ENCODE measurements at places on chromosomes 2 and 18.

GRCh38 chr2:12796657-12797056 lies 79.9 kb downstream of the TRIB2 start:
- DNase-seq, result peak; percentile 14

- DNase-seq, result no peak
Measured at GRCh38 chr2:214103276-214104001, 307.4 kb upstream of the VWC2L start.

DNA sequence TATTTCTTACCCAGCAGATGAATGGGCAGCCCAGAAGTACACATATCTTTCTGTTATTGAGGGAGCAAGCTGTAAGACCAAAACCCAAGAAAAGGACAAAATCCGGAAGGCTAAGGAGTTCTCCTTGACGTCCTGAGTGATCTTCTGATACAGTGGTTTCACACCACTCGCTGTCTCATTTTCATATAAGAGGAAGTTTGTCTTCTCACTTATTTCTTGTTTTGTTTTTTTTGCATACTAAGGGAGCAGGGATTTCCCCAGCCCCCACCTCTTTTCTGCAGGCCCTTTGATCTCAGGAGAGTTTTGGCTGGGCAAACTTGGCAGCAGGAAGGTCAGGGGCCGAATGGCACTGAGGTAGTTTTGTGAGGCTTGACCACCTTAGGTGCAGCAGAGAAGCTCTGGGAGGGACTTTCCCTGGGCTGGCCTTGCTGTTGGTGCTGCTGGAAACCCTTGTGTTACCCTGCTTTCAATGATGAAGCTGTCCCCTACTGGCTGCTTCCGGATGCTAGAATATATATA lies 13.3 kb downstream of the CHRNA1 start:
- no peak for DNase-seq

DNA sequence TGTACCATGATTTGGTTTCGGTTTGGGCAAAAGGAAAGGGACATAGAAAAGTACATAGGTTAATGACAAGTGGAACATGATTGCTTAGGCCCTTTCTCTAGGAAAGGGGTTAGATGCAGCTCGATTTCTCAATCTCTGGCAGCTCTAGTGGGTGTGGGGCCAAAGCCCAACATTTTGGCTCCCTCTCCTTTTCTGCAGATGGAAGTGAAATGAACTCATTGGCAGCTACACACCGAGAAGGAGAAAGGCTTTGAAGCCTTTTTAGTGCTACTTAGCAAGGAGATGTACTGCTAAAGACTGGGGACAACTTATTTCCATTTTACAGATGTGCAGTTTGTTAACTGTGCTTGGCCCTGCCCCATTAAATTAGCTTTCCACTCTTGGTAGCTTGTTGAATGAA lies 93.8 kb downstream of the LYPD6B start:
- no peak for DNase-seq

- no peak for DNase-seq
Measured at GRCh38 chr2:19675856-19676460, 225.8 kb downstream of the TTC32 start.

DNA sequence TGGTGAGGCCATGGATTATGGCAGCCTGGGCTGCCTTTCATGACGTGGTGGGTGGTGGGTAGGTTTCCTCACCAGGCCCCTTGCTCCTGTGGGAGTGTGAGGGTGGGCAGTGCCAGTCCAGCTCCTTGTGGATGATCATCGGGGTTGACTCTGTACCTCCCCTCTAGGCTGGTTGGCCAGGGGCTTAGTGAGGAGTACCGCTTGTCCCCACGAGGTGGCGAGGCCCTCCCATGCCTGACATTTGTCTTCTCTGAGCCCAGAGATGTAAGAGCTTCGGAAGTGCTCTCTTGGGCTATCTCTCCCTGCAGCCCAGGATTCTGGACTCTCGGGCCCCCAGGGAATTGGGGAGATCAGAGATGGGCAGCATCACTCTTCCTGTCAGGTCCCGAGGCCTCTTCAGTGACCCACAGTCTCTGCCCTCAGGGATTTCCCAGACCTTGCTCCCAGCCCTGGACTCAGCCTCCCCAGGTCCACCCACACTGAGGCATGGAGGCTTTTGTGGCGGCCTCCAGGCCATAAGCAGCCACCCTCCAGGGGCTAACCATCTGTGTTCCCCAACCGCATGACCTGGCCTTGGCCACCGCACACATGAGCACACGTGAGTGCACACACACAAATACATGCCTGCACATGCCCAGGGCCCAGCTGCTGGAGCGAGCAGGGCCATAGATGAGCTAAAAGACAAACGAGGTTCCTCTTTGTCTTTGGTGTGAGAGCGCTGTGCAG lies 6.5 kb downstream of the SPR start:
- no peak for DNase-seq

DNA sequence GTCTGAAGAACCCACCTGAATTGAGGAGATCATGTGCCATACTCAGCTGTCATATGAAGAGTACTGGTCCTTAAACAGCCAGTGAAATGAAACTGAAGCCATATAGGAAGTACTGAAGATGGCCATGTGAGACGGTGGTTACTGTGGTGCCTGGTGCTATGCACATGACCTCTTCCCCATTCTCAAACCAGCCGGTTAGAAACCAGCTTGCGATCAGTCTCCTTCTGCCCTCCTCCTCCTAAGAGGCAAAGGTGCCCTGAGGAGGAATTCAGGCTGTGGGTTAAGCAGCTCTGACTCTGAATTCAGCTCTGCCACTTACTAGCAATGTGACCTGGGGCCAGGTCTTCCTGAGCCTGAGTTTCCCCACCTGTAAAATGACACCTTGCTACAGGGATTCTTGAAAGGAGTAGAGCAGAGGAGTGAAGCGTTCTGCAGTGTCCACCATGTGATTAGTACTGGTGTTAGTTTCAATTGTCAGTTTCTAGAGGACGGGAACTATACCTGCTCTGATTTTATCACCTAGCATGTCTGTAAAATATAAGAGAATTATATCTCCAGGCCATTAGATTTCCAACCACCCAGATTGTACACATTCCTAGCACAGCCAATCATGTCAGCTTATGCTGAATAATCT lies 5.1 kb downstream of the FECH start:
- peak; percentile 20 for DNase-seq

GRCh38 chr2:113176696-113177355 lies 3.1 kb downstream of the PSD4 start:
- DNase-seq, result no peak

DNA sequence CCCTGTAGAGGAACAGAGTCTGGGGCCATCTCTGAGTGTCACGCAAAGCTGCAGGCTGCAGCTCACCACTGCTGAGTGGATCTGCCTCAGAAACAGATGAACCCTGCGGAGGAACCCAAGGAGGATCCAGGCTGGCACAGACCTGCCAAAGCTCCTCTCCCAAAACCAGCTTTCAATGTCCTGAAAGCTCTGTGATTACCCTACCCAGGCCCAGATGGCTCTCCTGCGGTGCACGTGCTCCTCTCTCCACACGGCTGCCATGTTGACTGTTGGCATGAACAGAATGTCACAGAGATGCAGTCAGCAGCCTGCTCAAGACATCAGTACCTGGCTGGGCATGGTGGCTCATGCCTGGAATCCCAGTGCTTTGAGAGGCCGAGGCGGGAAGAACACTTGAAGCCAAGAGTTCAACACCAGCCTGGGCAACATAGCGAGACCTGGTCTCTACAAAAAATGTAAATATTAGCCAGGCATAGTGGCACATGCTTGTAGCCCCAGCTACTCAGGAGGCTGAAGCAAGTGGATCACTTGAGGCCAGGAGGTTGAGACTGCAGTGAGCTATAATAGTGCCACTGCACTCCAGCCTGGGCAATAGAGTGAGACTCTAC lies 216.8 kb downstream of the MGAT5 start:
- no peak for DNase-seq

DNA sequence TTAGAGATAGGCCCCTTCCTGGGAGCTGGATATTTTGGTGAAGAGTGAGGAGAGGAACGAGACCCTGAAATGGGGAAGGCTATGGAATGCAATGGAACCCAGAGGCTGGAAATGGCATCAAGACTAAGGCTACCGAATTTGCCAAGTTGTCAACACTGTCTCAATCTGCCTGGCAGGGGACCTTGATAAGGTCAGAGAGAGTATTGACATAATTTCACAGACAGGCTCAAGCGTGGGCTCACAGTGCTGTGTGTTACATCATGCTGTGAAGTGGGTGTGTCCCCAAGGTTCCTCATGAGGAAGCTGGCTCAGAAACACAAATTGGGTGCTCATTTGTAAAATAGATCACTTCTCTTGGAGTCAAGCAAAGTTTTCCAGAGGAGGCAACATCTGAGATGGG lies 51.8 kb upstream of the CYRIA start:
- DNase-seq, result no peak

DNA sequence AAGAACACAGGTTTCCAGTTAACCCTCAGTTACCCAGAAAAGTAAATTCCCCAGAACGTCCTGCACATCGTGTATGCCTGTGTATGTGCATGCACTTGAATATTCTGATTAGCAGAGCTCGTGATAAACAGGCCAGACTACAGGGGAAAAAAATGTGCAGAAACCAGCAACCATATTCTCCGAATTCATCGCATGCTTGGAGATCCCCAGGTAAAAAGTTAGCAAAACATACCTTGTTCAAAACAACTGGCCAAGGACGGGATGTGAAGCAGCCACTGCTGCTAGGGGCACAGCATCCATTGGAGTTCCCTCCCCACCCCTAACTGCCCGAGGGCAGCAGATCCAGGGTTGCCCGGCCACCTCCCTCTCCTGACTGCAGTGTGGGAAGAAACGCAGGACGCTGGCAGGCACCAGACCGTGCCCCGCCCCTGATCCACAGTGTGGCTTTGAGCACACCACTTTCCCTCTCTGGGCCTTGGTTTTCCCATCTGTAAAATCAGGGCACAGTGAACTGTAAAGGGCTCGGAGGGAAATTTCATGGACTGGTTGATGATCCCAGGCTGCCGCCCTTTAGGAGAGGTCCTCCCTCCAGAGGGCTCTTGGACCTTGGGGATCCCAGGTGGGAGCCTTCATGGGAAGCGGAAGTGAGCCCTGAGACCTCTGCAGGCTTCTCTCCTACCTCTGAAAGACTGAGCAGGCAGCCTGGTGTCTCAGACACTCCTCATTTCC lies 11.9 kb upstream of the ARID5A start:
- DNase-seq, result no peak
